Retinal pigment epithelial cell (primary cell): ENCODE measurements at places on chromosomes 11 and 22.
A peak's percentile ranks its signal among the peaks of the same experiment; 100 is the strongest.

- DNase-seq, result no peak
Measured at GRCh38 chr22:38271927-38272372, 860 bp downstream of the TMEM184B start.

DNA sequence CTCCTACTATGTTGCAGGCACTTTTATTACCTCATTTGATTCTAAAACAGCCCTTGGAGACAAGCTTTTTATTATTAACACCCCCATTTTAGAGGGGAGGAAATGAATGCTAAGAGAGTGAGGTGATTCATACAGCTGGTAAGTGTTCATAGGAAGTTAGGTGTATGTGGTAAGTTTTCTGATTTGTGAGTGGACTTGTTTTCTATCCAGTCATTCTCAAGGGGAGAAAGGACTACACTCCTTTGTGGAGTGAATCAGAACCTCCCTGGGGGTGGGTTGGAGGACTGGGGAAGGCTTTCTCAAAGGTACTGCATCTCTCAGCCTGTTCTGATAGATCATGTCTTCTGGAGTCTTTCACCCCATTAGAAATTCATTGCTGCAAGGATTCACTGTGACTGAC lies 23.5 kb downstream of the PKNOX2 start:
- DNase-seq, result no peak

GRCh38 chr11:70577948-70578347 lies 179.6 kb downstream of the CTTN start:
- no peak for DNase-seq

GRCh38 chr11:46392421-46393230 lies 1.1 kb upstream of the CHRM4 start:
- no peak for DNase-seq

DNA sequence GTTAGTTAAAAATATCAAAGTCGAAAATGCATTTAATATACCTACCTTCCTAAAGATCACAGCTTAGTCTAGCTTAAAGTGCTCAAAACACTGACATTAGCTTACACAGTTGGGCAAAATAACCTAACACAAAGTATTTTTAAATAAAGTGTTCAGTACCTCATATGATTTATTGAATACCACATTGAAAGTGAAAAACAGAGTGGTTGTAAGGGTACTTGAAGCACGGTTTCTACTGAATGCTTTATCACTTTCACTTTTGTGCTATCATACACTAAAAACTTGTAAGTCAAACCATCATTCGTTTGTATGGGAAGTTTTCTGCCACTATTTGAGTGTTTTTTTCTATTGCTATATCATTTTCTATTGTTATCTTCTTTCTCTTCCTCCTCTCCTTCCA lies 36.6 kb downstream of the ZBTB44 start:
- DNase-seq, result no peak

DNA sequence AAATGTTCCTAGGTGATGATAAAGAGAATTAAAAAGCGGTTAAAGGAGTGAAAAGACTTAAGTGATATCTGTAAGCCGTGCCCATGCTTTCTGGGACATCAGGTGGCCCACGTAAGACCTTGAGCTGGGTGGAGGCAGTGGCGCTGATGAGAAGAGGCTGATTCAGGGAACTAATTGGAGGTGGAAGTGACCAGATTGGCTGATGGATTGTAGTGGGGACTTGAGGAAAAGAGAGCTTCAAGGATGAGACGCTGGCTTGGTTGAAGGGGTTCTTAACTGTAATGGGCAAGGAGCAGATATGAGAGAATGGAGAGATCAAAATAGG lies 69.1 kb upstream of the EP300 start:
- DNase-seq, result no peak

GRCh38 chr11:27158456-27159334 lies 118.1 kb downstream of the BBOX1 start:
- peak; percentile 47 for DNase-seq

GRCh38 chr11:14907411-14908213 lies 15.6 kb upstream of the CYP2R1 start:
- DNase-seq, result no peak

- DNase-seq, result no peak
Measured at GRCh38 chr22:30810105-30810504, 115.4 kb downstream of the OSBP2 start.

GRCh38 chr11:83951521-83951920 lies 665.4 kb upstream of the CCDC90B start:
- no peak for DNase-seq

- no peak for DNase-seq
Measured at GRCh38 chr11:133953547-133953946, 3.2 kb downstream of the IGSF9B start.

DNA sequence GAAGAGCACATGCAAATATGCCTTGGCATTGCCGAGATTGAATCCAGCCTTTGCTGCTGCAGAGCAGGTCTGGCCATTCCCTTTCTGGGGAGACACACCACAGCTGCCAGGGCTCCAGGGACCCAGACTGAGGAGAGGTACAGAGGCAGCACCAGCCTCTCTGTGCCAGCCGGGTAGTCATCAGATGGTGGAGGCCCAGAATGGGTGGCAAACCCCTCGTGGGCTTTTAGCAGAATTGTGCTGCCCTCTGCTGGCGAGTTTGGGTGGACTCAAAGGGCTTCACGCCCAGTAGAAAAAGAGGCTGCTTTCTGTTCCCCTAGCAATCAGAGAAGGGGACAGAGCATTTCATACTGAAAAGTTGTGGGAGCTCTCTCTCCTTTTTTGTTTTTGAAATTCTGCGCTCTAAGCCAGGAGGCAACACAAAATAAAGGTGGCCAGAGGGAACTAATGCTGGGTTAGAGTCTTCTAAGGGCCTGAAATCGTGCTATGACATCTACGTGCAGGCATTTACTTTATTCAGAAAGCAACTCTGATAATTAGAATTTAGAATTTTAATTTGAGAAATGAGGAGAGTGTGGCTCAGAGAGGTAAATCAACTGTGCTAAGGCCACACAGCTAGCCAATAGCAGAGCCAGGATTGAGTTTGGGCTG lies 158.8 kb upstream of the NAV2 start:
- DNase-seq, result no peak

GRCh38 chr11:44057340-44057739 lies 8.7 kb upstream of the ACCS start:
- DNase-seq, result no peak

GRCh38 chr22:20810645-20811044 lies 36.7 kb downstream of the SERPIND1 start:
- no peak for DNase-seq

DNA sequence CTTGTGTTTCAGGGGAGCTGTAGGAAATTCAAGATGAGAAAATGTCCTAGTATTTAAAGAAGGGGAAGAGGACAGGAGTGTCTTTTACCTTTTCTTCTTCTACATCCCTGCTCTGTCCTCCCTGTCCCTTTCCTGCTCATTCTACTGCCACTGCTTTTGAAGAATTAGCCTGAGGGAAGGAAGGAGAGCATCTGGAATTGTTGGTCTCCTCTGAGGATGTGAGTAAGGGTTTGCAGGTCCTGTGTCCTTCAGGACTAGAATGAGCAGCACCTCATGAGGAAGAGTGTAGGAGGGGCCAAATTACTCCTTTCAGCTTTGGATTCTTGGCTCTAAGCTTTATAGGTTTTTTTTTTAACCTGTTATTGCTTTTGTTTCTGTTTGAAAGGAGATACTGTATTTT lies 24.2 kb downstream of the SNU13 start:
- DNase-seq, result no peak
